ENCODE measurements at places on chromosomes 2 and 18. TPM values are rescaled to one million over a fixed set of nuclear protein-coding genes. Genes with fewer than 3 reads are reported as not detected.

Gene CREG2
- total RNA-seq: not detected

Gene DSEL
- 38.5 TPM for total RNA-seq

Gene CACNB4
- 5.6 TPM for total RNA-seq

Gene CHN1
- 30.7 TPM for total RNA-seq

Gene CELF4
- not detected for total RNA-seq

- no peaks in the 10 kb centered on the region for H3K36me3 ChIP-seq
- DNase-seq: no peak
- H3K27me3 ChIP-seq: no peaks in the 10 kb centered on the region
- H3K4me1 ChIP-seq: no peaks in the 10 kb centered on the region
- no peak overlapping the region for H3K27ac ChIP-seq
Observed at GRCh38 chr2:110885256-110885655, 152.9 kb downstream of the ACOXL start.

DNA sequence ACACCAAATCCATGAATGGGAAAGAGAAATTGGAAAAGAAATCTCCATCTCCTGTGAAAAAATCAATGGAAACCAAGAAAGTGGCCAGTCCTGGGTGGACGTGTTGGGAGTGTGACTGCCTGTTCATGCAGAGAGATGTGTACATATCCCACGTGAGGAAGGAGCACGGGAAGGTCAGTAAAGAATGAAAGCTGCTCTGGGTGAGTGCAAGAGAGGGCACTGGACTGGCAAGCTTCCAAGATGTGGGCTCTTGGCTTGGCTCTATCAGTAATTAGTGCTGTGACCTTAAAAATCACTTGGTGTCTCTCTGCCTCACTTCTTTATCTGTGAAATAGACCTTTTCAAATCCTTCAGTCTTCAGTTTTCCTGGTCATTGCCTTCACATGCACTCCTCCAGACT lies 89.0 kb downstream of the ZNF532 start:
- peaks cover 38% of the 10 kb centered on the region for H3K4me1 ChIP-seq
- peaks cover 3% of the 10 kb centered on the region for H3K36me3 ChIP-seq
- no peak for DNase-seq
- H3K4me3 ChIP-seq: no peak overlapping the region
- no peak overlapping the region for H3K27ac ChIP-seq

- H3K27me3 ChIP-seq: no peaks in the 10 kb centered on the region
- DNase-seq: no peak
- no peak overlapping the region for H3K4me3 ChIP-seq
- H3K27ac ChIP-seq: no peak overlapping the region
- no peaks in the 10 kb centered on the region for H3K36me3 ChIP-seq
Observed at GRCh38 chr2:74291218-74291544, 52.0 kb downstream of the SLC4A5 start.

DNA sequence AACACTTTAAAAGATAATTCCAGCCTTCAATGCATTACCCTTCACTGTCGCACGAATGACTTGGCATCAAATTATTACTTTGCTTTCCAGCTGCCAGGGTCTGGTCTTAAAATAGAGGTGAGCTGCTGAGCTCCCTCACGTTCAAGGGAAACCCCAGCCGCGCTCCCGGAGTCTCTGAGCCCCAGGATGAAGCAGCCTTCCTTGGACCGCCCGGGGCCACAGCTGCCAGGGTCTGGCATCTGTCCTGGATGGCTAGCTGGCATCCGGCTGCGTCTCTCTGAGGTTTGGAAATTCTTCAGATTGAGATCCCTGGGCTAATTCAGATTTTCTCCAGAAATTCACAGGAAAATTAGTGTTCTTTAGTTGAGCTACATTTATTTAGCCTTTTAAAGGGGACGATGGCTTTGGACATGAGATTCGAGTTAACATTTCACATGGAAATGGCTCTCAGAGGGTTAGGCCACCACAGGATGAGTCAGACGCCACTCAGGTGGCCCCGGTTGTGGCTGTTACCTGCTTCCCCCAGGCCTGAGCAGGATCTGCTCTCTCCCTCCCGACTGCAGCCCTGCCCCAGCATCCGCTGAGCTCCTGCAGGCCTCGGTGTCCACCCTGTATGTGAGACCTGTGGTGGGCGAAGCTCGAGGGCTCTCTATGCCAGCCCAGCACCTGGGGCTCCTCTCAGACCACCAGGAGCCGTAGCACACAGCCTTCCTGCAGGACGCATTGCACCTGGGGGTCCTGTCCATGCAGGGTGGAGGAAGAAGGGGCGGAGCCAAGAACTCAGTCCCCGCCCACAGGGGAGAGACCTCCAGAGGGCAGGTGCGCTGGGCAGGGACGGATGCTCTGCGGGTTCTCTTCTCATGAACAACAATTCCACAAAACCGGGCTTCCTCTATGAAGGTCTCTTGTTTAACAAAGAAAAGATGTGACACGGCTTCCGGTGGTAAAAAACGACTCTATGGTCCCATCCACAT lies 255.5 kb downstream of the TWIST2 start:
- peaks cover 6% of the 10 kb centered on the region for H3K4me1 ChIP-seq
- H3K4me3 ChIP-seq: no peak overlapping the region
- peak overlapping the region; percentile 19 for H3K27ac ChIP-seq
- no peak for DNase-seq
- peaks cover 17% of the 10 kb centered on the region for H3K36me3 ChIP-seq
- no peaks in the 10 kb centered on the region for H3K27me3 ChIP-seq

DNA sequence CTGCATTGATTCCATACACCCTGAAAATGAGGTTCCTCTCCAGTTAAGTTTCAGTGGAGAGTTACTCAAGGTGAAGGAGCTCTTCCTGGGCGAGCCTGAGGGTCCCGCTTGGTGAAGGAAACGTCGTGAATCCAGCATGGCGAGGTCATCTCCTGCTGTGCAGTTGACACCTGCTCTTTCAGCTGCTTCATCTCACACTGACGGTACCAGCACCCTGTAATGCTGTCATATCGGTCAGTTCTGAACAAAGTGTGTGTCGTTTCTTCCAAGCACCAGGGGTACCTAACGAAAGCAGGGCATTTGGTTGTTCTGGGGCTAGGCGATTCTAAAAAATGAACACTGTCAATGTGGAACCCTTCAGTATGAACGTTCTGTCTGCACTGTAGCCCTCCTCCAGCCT lies 52.6 kb downstream of the ITGB1BP1 start:
- H3K27ac ChIP-seq: no peak overlapping the region
- H3K4me3 ChIP-seq: no peak overlapping the region
- H3K27me3 ChIP-seq: no peaks in the 10 kb centered on the region
- no peak for DNase-seq

GRCh38 chr18:12441475-12442034 lies 33.8 kb downstream of the PRELID3A start:
- H3K27ac ChIP-seq: no peak overlapping the region
- peaks cover 3% of the 10 kb centered on the region for H3K36me3 ChIP-seq
- no peak for DNase-seq

DNA sequence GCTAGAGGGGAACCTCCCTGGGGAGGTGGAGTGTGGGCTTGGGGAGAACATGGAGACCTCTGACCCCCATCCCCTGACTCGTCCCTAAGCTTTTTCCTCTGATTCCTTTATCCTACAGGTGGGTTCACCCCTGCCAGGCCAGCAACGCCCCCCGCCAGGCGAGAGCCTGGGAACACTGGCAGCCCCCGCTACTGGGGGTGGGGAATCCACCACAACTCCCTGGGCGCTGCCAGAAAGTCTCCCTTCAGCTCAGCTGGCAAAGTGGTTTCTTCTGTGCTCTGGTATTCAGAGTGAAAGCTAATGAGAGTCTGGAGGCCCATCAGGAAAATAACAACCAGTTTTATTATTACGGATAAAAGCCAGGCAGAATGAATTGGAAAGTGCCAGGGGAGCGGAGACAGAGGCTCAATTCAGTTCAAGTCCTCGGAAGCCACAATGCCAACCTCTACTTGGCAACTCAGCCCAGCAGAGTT lies 2.8 kb downstream of the DIPK1C start:
- no peaks in the 10 kb centered on the region for H3K36me3 ChIP-seq
- no peaks in the 10 kb centered on the region for H3K27me3 ChIP-seq

DNA sequence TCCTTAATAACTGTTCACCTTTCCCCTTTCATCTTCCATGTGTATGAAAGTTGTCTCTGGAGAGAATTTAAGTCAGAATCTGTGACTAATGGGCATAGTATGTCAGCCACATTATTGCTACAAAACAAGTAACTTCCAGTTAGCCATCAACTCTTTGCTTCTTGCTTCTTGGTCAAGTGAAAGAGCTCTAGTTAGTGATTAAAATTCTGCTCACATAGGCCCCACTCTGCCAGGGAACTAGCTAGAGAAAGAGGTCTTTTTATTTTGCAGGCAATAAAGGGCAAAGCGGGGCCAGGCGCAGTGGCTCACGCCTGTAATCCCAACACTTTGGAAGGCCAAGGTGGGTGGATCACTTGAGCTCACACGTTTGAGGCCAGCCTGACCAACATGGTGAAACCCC lies 64.6 kb downstream of the COLEC12 start:
- H3K27me3 ChIP-seq: no peaks in the 10 kb centered on the region
- no peak overlapping the region for H3K4me3 ChIP-seq
- no peaks in the 10 kb centered on the region for H3K36me3 ChIP-seq
- no peak for DNase-seq

DNA sequence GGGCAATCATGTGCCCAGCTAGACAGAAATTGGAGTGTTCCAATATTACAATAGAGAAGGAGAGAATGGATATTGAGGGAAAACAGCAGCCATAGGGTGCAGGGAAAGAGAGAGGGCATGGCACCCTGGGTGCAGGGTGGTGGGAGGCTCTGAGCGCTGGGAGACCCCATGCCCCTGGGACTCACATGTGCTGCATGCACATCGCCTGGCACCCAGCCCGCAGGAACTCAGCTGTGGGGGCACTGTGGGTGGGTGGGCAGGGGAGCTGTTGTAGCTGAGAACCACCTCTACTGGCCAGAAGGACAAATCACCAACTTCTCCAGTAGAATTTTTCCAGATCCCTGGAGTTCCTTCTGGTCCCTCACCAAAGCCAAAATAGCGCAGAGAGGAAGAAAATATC lies 7.2 kb upstream of the NEURL3 start:
- H3K27me3 ChIP-seq: no peaks in the 10 kb centered on the region
- H3K36me3 ChIP-seq: no peaks in the 10 kb centered on the region
- no peak overlapping the region for H3K4me3 ChIP-seq
- H3K4me1 ChIP-seq: peaks cover 17% of the 10 kb centered on the region
- no peak overlapping the region for H3K27ac ChIP-seq

GRCh38 chr2:231601356-231602229 lies 8.9 kb downstream of the TEX44 start:
- no peaks in the 10 kb centered on the region for H3K36me3 ChIP-seq
- peaks cover 19% of the 10 kb centered on the region for H3K4me1 ChIP-seq
- no peaks in the 10 kb centered on the region for H3K27me3 ChIP-seq
- DNase-seq: peak; percentile 68
- peak overlapping the region; percentile 15 for H3K27ac ChIP-seq
- no peak overlapping the region for H3K4me3 ChIP-seq

DNA sequence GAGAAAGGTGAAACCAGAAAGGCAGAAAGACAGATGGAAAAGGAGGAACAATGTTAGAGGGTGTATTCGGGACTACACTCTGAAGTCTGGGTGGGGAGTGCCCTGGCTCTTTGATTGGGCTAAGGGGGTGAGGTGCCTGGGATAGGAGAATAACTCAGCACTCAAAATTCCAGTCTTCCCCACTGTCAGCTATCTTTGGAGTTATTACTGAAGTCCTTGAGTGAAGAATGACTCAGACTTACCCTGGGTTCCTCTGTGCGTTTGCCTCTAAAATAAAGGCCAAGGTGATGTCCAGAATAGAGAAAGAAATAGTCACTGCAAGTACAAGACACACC lies 151.8 kb upstream of the SERPINE2 start:
- no peak overlapping the region for H3K27ac ChIP-seq
- no peak for DNase-seq
- H3K4me3 ChIP-seq: no peak overlapping the region
- no peaks in the 10 kb centered on the region for H3K27me3 ChIP-seq
- H3K4me1 ChIP-seq: no peaks in the 10 kb centered on the region

DNA sequence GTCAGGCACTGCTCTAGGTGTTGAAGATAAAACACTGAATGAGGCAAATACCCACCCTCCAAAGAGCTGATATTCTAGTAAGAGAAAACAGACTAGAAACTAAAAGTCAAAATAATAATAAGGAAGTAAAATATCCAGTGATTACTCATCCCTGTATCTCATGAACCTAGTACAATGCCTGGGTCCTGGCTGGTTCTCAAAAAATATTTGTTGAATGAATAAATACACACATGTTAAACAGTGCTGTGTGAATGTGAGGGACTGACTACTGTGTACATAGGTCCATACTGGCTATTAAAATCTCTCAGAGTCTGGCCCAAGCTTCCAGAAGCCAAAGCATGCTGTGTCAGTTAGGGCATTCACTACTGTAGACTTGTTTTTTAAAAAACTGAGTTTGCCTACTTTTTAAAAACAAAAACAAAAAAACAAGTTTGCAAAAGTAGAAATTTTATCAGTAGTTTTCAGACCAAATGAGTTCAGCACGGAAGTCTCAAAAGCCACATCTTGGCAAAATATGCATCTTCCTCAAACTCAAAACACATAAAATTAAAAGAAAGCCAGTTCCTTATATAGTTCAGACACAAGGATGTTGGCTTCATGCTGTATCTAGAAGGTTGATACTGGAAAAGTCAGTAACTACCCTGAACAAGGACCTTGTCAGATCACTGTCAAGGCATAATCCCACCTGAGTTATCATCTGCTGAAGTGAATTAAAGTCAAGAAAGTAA lies 136.2 kb downstream of the THADA start:
- H3K36me3 ChIP-seq: no peaks in the 10 kb centered on the region
- no peak overlapping the region for H3K4me3 ChIP-seq
- DNase-seq: no peak
- H3K27me3 ChIP-seq: no peaks in the 10 kb centered on the region

DNA sequence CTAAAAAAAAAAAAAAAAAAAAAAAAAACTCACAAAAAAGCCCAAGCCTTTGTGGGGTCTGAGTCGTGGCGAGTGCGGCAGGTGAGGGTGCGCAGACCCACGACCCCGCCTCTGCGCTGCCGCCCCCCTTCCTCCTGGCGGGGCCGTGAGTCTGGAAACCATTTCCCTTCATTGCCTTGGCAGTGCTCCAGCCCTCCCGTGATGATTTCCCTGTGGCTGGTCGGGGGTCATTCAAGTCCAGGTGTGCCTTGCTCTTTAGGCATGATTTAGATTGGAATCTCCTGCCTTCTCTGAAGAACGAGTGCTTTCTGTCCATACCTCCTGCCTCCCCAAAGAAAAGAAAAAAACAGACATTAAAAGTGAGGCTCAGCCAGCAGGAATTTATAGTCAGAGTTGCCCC lies 161.8 kb downstream of the FAM210A start:
- H3K4me3 ChIP-seq: no peak overlapping the region
- H3K27me3 ChIP-seq: no peaks in the 10 kb centered on the region
- no peak for DNase-seq
- H3K27ac ChIP-seq: no peak overlapping the region
- no peaks in the 10 kb centered on the region for H3K36me3 ChIP-seq

DNA sequence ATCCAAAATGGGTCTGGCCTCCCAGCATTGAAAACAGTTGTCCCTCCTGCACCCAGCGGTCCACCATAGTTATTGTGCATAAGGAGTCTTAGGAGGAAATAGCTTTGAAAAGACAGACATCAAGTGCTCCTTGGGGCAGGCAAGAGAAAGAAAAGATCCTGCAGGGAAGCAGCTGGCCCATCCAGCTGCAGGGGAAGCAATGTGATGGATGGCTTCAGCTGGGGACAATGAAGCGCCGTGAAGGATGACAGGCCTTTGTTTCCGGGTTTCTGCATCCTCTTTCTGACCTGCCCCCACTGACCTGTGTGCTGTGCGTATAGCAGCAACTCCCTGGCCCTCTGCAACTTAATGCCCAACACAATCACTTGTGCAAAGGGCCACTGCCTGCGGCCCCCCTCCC lies 142.9 kb upstream of the NCKAP5 start:
- no peak overlapping the region for H3K27ac ChIP-seq
- H3K4me3 ChIP-seq: no peak overlapping the region
- H3K4me1 ChIP-seq: no peaks in the 10 kb centered on the region
- no peak for DNase-seq
